ENCODE measurements at places on chromosomes 6 and 20.

DNA sequence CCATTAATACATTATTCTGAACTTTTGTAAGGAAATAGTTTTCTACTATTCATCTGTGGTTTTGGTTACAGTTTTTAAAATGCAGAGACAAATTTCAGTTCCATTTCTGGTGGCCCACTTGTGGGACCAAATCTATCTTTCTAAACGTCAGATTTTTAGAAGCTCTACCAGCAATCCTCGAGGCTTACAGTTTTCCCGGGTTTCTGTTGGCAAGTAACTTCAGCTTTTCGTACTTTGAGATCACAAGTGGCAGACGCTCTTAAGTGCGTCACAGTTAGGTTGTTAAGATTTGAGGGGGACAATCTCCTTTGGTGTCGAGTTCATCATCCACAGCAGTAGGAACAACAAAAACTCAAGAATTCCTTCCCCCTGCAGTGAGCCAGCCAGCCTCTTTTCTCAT is 60.0 kb downstream of the JARID2 start:
- no peak for DNase-seq

DNA sequence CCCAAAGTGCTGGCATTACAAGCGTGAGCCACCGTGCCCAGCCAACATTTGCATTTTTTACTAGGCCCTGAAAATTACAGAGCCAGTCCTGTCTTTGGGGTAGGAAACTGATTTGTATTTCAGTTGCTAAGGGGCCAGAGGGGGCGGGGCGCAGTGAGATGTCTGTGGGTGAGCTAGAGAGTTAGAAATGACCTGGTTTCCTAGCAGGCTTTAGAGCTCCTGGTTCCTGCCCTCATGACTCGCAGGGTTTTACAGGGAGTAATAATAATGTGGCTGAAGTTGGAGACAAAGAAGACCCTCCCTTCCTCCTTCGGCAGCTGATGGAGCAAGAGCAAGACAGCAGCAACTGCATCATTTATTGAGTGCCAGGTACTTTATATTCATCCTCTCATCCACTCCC is 131.5 kb downstream of the TFAP2C start:
- no peak for DNase-seq

DNA sequence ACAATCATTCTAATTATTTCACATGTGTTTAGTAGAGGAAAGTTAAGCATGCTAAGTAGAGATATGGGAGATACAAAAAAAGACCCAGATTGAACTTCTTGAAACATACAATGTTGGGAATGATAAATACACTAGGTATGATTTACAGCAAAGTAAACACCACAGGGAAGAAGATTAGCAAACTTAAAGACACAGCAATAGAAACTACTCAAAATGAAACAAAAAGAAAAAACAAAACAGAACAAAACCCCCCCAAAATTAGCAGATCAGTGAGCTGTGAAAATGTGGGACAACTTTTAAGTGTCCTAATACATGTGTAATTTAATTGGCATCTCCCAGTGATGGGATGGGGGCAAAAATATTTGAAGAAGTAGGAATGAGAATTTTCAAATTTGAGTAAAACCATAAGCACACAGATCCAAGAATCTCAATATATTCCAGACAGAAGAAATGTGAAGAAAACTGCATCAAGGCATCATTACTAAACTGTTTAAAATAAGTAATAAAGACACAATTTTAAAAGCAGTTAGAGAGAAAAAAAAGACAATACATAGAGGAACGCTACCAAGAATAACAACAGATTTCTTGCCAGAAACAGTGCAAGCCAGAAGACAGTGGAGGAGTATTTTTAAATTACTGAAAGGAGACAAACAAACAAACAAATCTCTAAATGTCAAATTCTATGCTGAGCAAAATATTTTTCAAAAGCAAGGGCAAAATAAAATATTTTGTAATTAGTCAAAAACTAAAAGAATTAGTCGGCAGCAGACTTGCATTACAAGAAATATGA is 473.7 kb downstream of the QKI start:
- DNase-seq = no peak

- no peak for DNase-seq
These were observed 114.7 kb downstream of the MYO6 start for GRCh38 chr6:75863784-75864183.

- DNase-seq = no peak
These were observed 672 bp downstream of the CARMIL1 start for GRCh38 chr6:25279748-25280343.

- DNase-seq = no peak
These were observed 4.3 kb downstream of the MTG2 start for GRCh38 chr20:62186887-62187866.

- DNase-seq = no peak
These were observed 59.4 kb downstream of the TRIM27 start for GRCh38 chr6:28864326-28864923.

- no peak for DNase-seq
These were observed 10.8 kb downstream of the SERAC1 start for GRCh38 chr6:158157064-158157764.

DNA sequence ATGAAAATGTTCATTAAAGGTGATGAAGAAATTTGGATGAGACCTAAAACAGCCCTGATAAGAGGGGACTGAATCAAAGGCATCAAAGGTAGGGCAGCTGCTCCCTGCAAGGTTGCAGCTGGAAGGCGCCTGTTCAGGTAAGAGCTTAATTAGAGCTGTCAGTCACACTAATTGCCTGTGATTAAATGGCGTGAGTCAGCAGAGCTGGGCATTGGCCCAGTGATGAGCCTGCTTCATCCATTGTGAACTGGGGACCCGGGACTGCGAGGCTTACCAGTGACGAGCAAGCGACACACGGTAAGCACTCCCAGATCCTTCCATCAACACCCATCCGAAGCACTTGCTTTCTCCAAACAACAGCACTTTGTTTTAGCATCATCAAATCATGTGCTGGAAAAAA is 621.5 kb upstream of the CDH4 start:
- no peak for DNase-seq

DNA sequence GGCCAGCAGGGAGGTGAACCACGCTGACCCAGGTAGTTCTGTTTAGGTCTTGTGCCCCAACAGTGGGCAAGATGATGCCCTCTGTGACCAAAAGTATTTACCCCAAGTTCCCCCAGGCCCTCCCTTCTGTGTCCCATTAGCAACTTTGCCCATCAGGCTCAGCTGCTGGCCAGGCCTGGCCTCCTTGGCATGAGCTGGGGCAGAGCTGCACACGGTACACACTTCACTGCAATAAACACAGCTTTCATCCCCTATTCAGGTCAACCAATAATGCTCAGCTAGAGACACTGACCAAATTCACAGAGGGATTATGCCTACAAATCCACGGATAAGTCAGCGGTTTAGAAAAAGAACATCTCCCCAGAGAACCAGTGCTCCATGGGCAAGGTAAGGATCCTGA is 103.7 kb downstream of the SLC23A2 start:
- no peak for DNase-seq

DNA sequence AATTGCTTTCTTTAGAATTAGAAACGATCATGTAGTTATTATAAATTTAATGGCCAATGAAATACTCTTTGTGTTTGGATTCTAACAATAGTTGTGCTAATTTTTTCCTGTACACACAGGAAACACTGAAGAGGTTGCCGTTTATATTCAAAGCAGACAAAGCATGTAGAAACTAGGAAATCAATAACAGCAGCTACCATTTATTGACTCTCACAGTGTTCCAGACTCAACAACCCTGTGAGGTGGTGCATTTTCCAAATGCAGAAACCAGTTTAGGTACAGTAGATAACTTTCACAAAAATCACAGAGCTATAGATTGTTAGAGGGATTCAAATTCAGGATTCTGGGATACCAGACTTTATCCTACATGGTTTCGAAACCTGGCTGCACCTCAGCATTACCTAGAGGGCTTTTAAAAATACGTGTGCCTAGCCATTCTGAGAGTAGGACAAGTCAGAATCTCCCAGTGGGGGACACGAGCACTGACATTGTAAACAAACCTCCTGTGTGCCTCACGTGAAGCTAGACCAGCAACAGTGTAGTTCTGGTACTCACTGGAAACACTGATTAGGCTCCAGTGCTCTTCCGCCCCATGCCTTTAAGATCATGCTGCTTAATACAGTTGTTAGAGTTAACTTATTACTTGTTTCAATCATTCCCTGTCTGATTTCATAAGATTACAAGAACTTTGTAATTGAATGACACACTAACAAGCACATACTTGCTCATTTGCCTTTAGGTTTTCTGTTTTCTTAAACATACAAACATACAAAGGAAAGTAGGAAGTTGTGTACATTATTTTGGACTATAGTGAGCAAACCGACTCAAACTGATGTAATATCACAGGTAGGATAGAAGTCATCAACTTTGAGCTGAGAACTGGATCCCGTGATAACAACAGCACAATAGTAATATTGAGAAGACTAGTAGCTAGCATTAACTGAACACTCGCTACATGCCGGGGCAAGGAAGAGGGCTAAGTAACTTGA is 65.8 kb downstream of the MAP3K4 start:
- DNase-seq = no peak

DNA sequence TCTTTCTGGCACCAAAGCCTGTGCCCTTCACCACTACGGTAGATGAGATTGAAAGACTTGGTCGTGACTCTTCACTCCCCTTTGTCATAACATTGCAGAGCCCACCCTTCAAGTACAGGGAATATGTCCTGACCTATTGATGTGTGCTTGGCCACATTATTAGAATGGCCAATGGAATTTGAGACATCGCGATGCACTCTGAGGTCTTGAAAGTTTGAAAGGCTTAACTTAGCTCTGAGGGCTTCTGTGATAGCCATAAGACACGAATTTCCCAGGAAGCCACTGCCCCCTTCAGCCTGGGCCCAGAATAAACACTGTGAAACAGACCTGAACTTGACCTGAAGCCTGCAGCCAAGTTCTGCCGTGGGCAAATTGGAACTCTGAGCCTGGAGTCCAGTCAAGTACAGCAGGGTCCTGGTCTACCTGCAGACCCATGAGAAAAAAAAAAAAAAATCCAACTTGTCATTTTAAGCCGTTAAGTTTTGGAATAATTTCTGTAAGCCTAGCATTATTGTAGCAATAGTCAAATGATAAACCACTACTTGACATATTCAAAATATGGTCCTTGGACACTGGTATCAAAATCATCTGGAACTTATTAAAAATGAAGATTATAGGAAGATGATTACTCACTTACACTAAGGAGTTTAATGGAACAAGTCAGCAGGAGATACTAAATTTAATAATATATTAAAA is 36.9 kb upstream of the TRAF3IP2 start:
- DNase-seq = no peak

DNA sequence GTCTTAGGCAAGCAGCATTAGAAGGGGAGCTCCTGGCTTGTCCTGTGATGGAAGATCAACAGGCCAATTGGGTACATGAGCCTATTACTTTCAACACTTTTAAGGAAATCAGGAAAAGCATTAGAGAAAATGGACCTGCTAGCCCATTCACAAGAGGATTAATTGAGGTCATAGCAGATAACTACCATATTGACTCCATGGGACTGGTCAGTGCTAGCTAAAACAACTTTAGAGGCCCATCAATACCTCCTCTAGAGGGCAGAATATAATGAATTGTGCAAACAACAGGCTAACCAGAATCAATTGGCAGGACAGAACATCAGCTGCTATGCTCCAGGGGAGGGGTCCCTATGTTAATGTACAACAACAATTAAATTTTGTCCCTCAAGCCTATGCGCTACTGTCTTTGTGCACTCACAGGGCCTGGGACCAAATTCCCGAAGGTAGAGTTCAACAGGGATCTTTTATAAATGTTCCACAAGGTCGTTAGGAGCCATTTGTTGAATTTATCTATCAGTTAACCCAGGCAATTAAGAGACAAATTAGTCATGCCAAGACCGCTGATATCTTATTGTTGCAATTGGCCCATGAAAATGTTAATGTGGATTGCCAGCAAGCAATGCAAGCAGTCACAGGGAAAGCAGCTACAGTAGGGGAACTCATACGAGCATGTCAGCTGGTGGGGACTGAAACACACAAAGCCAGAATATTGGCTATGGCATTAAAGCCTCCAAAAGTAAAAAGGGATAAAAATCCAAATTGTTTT is 106.6 kb upstream of the BTN3A2 start:
- DNase-seq = no peak

DNA sequence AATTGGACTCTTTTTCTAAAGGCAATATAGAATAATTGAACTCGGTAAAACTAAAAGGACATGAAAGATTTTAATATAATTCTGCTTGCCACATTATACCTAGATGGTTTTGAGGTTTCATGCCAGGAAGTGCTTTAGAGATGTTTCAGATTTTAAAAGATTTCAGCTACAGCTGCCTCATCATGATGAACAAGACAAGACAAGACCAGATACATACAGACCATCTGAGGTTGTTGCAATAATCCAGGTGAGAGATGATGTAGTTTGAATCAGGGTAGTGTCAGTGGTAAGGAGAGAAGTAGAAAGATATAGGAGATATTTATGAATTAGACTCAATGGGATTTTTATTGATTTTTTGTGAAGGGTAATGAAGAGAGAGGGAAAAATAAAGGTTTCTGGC is 374.3 kb upstream of the HSF2 start:
- no peak for DNase-seq

- no peak for DNase-seq
These were observed 261.2 kb upstream of the PLCB4 start for GRCh38 chr20:8807480-8808201.

GRCh38 chr20:15411781-15412180 is 1074.4 kb upstream of the FLRT3 start:
- no peak for DNase-seq

DNA sequence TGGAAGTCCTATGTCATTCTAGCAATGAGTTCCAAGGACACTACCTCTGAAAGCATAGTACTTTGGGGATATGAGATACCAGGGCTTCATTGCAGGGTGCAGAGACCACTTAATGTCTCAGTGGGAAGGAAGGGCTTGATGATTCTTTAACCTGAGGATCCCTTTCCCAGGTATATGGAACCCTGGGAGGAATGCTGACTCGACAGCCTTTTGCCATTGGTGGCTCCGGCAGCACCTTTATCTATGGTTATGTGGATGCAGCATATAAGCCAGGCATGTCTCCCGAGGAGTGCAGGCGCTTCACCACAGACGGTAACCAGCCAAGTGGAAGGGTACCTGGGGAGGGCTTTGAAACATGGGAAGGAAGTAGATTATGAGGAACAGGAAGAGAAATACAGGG is 4.2 kb downstream of the PSMB9 start:
- DNase-seq = no peak

GRCh38 chr20:35654415-35654814 is 10.3 kb downstream of the CPNE1 start:
- no peak for DNase-seq

GRCh38 chr6:88365230-88365629 is 199.1 kb upstream of the CNR1 start:
- DNase-seq = no peak

DNA sequence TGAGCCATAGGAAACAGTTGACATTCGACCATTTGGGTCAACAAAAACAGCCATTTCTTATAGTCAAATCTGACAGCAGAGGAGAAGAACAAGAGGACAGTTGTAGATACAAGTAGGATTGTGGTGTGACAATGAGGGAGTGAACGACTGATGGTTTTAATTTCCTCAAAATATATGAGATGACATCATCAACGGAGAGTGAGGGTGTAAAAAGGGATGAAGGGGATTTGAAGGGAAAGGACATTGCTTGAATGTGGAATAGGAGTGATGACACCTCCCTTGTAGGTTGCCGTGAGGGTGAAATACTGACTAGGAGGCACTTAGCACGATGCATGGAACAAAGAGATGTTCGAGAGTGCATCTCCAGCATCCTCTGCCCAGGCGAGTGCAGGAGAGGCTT is 499.8 kb upstream of the CHD6 start:
- no peak for DNase-seq

- no peak for DNase-seq
These were observed 87.3 kb downstream of the PLCB1 start for GRCh38 chr20:8219403-8219802.

Measured in activated gamma-delta T cell treated with anti-CD3 and anti-CD28 coated beads, Interleukin-2, amount 50 U/mL, for 16 hours (primary cell).